ENCODE measurements at places on chromosomes 1 and 21.

GRCh38 chr1:228445843-228446650, 29.4 kb upstream of the TRIM17 start:
- no peak for DNase-seq

GRCh38 chr1:19869929-19870328, 12.3 kb upstream of the OTUD3 start:
- DNase-seq, result no peak

GRCh38 chr21:45177039-45177438, 102.7 kb downstream of the ADARB1 start:
- DNase-seq, result no peak

GRCh38 chr1:202959276-202959620, 1.1 kb upstream of the ADIPOR1 start:
- peak; percentile 36 for DNase-seq

GRCh38 chr1:190049314-190049713, 428.4 kb downstream of the BRINP3 start:
- peak; percentile 0 for DNase-seq

DNA sequence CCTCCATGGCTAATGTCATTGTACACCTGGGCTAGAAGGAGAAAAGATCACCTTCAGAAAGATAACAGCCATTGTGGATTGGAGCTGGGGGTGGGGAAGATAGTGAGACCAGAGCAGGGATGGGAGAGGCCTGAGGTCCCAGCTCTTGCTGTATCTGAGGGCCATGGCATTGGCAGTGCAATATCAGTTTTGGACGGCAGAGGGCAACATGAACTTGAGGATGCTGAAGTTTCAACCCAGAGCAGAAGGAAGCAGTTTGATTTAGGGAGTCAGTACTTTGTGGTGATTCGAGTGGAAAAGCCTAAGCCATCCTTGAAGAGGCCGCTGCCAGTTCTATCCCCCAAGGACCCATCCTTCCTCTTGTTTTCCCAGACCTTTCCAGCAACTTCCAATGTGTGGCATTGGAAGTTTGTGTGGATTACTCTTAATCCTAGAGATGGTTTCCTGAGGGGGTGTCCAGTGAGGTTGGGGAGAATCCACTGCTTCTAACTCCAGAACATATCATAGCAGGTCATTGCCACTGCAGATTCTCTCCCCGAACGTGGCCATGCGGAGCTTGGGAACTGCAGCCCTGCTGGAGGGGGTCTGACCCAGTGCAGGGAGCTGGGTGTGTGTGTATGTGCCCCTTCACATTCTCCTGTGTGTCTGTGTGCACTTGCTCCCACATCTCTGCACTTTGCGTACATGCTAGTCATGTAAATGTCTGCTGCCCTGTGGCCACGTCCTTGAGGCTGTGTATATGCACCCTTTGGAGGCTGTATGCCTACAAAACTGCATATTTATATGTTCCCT, 24.1 kb downstream of the SLC26A9 start:
- DNase-seq, result peak; percentile 21

GRCh38 chr1:211007830-211008229, 126.1 kb downstream of the KCNH1 start:
- DNase-seq, result no peak

- no peak for DNase-seq
These were observed 26.5 kb upstream of the SLC45A3 start for GRCh38 chr1:205706601-205707502.

DNA sequence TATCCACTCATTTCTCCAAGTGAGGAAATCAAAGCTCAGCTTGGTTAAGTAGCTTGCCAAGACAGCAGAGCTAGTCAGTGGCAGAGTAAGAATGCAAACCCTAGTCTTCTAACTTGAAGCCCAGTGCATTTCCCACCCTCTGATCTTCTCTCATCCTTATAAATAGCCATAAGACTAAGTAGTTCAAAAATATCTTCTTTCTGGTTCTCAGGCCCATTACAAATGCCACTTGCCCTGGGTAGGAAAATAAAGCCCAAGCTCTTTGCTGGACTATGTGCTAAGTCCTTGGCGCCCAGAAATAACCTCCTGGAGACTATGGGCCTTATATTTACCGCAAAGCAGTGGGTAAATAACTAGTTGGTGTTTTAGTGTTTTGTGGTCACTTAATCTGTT, 505.8 kb downstream of the PLPP3 start:
- no peak for DNase-seq

- no peak for DNase-seq
These were observed 16.7 kb downstream of the MACF1 start for GRCh38 chr1:39220891-39221870.

GRCh38 chr1:31669786-31670592, 25.3 kb upstream of the PEF1 start:
- DNase-seq, result peak; percentile 94

- DNase-seq, result no peak
These were observed 24.8 kb upstream of the CLDN8 start for GRCh38 chr21:30240661-30241060.

DNA sequence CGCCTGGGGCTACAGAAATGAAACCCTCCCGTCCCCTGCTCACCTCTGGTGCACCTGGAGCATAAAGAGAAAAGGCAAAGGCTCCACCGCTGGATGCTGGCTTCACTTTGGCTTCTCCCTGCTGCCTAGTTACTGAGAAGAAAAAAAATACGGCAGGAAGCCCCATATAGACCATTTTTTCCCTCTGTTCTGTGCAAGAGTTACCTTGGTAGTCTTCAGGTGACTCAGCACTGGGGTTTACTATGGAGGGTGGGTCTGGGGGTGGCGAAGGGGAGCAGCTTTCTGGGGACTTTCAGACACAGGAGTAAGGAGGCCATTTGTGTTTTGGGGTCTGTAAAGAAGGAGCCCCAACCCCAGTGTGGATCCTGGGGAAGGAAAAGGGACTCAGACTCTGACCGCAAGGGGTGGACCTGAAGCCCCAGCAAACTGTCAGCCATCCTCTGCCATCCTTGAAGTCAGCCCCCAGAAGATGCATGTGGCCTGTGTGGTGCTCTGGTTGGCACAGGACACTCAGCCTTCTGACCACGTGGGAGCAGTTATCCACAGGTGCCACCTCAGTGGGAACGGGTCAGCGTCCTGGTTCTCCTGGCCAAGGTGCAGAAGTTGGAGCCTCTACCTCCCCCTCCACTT, 25.9 kb upstream of the EPS8L3 start:
- DNase-seq, result no peak

DNA sequence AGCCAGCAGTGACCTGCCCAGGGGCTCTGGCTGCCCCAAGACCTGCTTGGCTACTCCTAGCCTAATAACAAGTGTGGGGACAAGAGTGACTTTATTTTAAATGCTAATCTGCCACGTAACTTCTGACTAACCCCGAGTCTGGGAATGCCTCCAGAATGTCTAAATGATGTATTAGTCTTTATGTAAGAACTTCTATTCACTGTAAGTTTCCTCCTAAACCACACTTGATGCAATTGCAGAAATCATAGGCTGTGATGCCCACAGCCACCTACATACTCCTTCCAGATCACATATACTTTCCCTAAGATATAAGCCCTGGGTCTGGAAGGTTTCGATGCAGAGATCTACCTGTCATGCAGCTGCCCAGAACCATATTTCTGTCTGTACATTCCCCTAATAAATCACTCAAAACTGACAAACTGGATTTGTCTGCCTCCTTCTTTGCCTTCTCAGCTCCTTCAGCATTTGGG, 5.9 kb upstream of the VPS45 start:
- no peak for DNase-seq

- no peak for DNase-seq
These were observed 33.7 kb upstream of the FBXO28 start for GRCh38 chr1:224080115-224080774.

GRCh38 chr1:177065430-177065829, 99.1 kb downstream of the ASTN1 start:
- DNase-seq, result no peak

DNA sequence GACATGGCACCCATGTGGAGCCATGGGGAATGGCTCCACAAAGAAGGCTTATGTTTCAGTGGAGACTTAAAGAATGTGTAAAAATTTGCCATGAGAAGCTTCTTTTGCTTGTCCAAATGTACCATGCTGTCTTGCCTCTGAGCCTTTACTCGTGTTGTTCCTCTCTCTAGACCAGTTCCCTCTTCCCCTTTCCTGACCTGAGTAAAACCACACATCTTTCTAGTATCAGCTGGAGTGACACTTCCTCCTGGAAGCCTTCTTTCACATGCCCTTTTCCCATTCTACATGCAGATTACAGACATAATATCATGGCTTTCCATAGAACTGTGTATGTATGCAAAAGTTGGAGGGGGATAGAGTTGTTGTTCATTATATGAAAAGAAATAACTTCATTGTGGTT, 13.6 kb upstream of the GPX7 start:
- DNase-seq, result no peak

DNA sequence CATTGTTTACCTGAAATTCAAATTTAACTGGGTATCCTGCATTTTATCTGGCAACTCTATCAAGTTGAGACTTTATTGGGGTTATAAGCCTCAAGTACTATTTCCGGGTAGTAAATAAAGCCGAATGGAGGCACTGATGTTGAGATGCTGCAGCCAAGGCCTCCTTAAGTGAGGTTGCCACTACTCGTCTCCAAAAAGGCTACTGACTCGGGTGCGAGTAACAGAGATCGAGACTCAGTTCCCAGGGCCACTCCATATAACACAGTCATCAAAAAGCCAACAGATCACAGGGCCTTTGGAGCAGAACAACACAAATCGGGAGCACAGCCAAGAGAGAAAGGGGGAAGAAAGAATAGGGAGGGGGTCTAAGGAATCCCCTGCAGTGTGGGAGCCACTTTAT, 524 bp downstream of the COPA start:
- no peak for DNase-seq

DNA sequence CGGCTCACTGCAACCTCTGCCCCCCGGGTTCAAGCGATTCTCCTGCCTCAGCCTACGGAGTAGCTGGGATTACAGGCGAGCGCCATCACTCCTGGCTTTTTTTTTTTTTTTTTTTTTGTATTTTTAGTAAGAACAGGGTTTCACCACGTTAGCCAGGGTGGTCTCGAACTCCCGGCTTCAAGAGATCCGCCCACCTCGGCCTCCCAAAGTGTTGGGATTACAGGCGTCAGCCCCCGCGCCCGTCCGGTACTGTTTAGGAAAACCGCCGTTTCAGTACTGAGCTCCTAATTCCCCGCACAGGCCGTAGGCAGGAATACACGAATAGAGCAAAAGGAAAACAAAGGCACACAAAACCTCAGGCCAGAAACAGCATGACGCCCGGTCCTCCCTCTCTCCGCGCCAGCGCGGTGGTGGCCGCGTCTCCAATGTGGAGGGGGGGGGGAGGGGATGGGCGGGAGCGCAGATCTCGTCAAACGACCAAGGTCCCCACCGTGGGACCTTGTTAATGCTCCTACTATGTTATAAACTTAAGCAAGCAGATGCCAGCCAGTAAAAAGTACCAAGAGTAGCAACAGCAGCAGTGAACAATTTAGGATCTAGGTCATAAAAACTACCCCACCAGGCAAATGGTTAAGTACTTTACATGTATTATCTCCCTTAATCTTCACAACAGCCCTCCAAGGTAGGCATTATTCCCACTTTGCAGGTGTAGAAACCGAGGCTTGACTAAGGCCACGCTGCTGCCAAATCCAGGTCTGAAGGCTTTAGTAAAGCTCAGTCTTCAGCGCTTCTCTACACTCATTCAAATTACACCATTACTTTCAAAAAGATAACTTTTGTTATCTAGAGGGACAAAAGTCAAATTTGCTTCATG, 648 bp upstream of the ADAR start:
- no peak for DNase-seq

DNA sequence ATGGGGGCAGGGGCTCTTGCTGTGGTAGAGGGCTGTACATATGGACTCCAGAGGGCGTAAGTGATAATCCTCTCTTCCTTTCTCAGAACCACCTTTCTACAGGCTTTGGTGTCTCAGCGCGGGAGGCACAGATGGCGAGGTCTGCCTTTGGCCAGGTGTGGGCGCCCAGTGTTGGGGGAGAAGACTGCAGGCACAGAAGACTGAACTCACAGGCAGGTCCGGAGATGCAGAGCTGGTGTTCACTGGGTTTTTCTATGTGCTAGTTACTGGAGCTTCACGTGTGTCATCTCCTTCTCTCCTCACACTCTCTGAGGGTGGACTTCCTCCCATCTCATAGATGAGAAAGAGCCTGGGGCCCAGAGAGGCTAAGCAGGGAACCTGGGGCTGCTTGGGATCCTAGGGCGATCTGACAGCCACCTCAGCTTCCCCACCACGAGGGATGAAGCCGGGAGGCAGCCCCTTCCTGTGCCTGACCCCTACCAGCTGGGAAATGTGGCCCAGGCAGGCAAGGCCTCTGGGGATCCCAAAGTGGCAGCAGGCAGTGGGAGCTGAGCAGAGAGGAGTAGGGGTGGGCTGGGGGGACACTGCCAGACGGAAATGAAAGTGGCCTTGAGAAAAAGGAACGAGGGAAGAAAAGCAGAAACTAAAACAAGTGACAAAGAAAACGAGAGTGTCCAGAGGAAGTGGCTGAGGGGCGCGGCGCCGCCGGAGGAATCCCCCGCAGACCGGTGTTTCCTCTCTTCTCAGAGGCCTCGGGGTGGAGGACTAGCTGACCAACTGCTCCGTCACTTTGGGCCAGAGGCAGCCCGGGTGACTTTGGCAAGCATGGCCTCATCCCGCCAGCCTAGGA, 191.6 kb downstream of the HIVEP3 start:
- peak; percentile 95 for DNase-seq

- DNase-seq, result no peak
These were observed 3.3 kb upstream of the GBP3 start for GRCh38 chr1:89025928-89026327.

DNA sequence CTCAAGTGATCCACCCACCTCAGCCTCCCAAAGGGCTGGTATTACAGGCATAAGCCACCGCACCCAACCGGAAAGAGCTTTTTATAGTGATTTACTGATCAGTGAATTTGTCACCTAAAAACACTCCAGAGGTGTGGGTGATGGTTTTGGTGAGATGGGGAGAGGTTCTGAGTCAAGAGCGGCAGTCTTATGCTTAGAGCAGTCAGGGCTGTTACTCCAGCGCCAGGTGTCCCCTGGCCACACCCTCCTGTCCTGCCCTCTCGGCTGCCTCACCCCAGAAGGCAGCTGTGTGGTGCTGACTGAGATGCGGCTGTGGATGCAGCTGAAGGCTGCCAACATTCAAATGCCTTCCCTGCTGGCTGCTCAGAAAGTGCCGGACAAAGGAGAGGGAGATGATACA, 94.5 kb upstream of the LPGAT1 start:
- DNase-seq, result no peak

GRCh38 chr1:180229483-180230415, at the start of gene LHX4:
Gene LHX4, plus strand, starts transcription at chr1:180230264. Its CDS starts 266 bp downstream, at chr1:180230530.
- DNase-seq, result peak; percentile 76

DNA sequence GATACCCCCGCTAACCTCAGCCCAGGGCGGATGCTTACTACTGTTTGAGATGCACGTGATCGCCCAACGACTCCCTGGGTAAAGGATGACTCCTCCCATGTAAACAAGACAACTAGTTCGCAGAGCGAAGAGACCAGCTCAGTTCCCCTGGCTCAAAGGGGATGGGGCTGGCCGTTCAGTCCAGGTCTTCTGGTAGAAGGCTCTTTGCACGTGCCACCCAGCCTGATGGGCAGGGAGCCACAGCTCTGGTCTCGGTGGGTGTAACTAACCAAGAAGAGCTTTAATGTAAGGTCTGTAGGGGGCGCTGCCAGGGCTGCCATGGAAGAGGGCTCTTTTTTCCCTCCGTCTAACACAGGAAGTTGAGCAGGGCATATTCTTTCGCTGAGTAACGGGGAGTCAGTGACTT, 49.4 kb upstream of the PARP1 start:
- no peak for DNase-seq

- DNase-seq, result no peak
These were observed 134.2 kb downstream of the GDAP2 start for GRCh38 chr1:117795190-117795589.

GRCh38 chr1:41442697-41443251, 41.7 kb downstream of the EDN2 start:
- DNase-seq, result no peak
